ENCODE measurements at places on chromosomes 1 and 21.

- DNase-seq = no peak
These were observed 95.2 kb upstream of the TNFSF4 start for GRCh38 chr1:173302366-173302765.

DNA sequence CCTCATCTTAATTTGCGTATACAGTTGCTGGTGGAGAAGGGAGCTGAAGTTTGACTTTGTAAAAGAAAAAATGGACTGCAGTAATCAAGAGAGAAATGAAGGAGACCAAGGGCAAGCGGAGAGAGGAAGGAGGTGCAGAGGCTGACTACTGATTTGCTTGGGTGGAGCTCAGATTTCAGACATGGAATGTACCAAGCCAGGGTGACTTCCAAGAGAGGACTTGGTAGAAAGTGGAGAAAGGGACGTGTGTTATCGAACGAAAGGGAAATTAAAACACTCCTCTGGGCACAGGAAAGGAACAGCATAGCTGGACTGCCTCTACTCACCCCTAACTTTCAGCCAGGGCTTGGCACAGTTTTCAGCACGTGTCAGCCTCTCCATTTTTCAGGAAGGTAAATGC, 15.1 kb upstream of the HEATR1 start:
- DNase-seq = peak; percentile 4

GRCh38 chr1:64540265-64540791, 70.4 kb downstream of the CACHD1 start:
- no peak for DNase-seq

- no peak for DNase-seq
These were observed 577 bp upstream of the CEP350 start for GRCh38 chr1:179953974-179954492.

- no peak for DNase-seq
These were observed 43.6 kb downstream of the TBX15 start for GRCh38 chr1:118944546-118944945.
